Neural crest cell (in vitro differentiated cells): ENCODE measurements at places on chromosomes 6 and 20. TPM values are rescaled to one million over a fixed set of nuclear protein-coding genes. Genes with fewer than 3 reads are reported as not detected.

Gene SLC32A1
- 0.09 and 0.16 TPM in 2 replicates for total RNA-seq

Gene PMEPA1
- total RNA-seq: 3.2 and 4.2 TPM in 2 replicates

Gene FAM83B
- not detected in 2 replicates for total RNA-seq

Gene KIAA1755
- total RNA-seq: 8.6 and 9.5 TPM in 2 replicates

Gene TCP11
- not detected in 2 replicates for total RNA-seq

DNA sequence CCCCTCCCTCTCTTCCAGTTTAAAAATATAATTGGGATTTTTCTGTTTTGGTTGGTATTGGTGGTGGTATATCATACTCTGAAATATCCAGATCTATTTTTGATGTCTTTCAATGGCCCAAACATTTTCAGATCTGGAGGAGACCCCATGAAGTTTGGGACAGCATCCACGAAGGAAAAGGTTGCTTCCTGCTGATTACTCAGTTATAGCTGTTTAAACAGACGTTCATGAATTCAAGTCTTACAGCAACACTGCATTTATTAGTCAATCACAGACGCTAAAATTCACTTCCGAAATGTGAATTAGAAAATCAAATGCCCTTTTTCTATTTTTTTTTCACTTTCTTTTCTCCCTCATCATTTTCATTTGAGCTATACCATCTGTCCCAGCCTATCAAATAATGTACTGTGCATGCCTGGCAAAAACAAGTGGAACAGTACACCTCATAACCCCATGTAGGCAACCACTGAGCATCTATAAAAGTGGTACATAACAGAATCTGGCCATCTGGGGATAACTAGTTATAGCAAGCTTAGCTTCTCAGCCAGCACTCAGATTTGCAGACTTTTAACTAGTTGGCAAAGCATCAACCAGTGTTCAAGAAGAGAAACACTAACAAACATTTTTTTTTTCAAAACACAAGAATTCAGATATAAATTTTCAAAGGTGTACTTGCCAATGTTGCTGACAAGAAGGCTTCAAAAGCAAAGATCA, 124.5 kb downstream of the HIVEP2 start:
- no peak for DNase-seq

DNA sequence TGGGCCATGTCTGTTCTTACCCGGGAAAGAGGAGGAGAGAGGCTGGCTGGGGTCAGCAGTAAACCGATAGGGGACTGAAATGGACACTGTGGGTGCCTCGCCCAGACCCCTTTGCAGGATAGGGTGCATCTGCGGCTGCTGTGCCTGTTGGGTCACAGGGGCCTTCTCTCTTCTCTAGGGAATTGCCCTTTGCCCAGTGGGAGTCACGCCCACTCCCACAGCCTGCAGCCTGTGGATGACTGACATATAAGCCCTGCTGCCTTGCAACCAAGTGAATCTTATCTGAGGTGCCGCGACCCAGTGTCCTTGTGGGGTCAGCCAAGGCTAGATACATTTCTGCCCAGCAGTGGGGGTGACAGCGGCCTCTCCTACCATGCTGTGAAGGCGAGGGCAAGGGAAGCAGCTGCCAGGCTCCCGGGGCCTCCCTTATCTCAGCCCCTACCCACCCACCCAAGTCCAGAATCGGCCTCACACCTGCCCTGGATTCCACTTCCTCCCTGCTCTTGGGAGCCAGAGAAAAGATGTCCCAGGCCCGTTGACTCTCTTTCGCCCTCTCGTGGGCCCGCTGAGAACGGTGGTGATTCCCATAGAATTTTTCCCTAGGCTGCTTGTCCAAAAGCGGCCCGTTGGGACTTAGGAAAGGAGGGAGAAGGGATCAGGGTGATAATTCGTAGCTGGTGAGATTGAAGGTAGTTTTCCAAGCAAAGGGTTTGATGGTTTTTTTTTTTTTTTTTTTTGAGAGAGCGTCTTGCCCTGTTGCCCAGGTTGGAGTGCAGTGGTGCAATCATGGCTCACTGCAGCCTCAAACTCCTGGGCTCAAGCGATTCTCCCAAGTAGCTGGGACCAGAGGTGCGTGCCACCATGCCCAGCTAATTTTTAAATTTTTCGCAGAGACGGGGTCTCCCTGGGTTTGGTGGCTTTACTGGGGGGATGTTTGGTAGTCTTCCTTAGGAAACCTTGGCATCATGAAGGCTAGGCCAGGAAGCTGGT, 76.4 kb upstream of the RNF24 start:
- DNase-seq: peak; percentile 75

DNA sequence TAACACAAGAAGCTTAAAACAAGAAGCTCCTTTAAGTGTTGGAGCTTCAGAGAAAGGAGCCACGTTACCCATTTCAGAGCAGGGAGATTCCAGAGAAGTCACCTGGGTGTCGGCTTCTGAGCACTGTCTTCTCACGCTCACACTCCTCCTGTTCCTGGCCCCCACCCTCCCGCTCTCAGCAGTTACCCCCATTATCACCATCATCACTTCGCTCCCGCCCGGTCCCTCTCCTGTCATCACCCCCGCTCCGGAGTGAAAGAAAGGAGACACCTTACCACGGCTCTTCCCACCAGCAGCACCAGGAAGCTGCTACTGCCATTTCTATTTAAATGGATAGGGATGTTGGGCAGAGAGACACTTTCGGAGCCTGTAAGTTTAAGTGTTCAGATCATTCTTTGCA, 123.9 kb downstream of the GMPR start:
- no peak for DNase-seq

DNA sequence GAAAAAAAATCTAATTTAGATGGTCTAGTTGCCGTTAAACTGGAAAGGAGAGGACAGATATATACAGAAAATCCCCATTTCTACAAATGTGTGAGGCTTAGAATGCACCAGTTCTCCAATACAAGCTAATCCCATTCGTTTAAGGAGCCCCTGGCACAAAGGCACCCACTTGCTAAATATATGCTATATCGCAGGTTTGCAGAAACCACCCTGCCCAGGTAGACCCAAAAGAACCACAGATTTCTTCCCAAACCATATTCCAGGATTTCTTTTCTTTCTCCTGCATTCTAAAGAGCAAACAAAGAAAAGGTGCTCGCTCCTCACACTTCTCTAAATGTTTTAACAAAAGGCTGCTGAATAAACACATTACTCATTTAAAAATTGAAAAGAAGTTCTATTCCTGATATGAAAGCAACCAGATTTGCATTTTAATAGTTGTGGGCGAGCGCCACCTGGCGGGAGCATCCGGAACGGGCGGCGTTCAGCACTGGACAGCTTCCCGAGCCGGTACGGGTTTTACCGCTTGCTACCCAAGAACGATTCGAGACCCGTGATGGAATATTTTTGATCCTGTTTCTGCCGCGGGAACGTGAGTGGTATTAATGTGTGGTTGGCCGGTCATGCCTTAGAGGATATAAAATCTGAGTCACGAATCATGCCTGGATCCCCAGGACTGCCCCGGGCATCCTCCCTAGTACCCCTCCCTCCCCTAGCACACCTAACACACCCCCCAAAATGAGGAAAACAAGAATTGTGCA, 2.1 kb downstream of the PTPRT start:
- DNase-seq: peak; percentile 85

DNA sequence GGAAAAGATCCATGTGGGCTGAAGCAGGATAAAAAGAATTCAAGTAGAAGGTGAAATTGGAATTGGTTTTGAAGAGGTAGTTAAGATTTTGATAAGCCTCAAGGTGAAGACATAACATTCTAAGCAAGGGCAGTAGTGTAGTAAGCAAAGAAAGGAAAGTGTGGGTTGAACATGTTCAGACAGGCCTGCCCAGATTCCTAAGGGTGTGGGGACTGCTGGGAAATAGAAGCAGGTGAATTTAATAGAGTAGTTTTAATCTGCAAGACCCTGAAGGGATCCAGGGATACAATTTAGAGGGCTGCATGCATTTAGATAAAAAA, 19.1 kb downstream of the TAB2 start:
- no peak for DNase-seq

GRCh38 chr6:16334671-16335070, 96.3 kb downstream of the GMPR start:
- no peak for DNase-seq

DNA sequence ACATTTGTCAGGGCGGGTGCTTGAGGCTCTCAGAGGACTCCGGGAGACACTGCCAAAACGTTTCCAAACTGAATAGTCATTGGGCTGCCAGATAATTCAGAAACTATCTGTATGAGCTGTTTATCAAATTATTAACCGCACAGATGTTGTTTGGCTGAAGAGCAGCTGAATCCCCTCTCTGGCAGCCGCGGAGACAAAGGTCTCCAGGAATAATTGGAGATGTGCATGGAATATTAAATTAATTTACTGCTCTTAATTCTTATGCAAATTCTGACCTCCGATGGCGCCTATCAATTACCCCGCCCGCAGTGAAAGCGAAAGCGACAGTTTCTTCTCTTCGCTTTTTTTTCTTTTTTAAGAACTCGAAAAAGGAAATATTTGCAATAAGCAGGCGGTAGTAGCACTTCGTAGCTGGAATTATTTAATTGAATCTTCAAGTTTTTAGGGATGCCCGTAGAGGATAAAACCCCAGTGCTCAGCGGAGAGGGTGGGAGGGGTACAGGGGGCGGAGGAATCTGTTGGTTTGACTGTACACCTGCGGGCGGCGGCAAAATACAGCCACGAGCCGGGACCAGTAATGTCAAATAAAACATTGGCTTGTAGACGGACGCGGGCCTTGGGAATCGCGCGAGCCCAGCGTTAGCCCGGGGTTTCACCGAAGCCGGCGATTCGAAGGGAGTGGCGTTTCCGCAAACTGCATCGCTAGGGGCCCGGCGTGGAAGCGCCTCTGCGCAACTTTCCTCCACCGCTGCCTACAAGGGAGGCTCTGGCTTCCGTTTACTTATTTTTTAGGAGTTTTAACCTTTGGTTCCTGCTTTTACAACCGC, 6.2 kb downstream of the LINC00237 start:
- peak; percentile 41 for DNase-seq

DNA sequence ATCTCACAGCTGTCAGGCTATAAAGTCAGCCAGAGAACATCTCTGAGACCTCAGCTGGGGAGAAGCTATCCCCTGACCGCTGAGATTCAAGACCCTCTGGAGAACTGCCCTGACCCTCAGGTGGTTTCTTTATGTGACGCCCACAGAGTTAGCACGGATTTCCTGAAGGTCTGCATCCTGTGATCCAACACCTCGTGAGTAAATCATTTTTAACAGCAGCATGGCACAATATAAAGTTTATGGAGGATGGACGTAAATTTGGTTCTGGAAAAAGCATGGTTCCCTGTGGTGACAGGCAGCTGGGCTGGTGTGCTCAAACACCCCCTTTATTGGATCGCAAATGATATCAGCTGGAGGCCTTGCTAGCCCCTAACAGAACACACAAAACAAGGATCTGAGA, 25.3 kb upstream of the TRAF3IP2 start:
- DNase-seq: no peak
